A172 (cell line): ENCODE measurements at places on chromosomes 13 and 19.
A peak's percentile ranks its signal among the peaks of the same experiment; 100 is the strongest.

GRCh38 chr19:979318-979741 lies 4.8 kb upstream of the WDR18 start:
- DNase-seq, result no peak

DNA sequence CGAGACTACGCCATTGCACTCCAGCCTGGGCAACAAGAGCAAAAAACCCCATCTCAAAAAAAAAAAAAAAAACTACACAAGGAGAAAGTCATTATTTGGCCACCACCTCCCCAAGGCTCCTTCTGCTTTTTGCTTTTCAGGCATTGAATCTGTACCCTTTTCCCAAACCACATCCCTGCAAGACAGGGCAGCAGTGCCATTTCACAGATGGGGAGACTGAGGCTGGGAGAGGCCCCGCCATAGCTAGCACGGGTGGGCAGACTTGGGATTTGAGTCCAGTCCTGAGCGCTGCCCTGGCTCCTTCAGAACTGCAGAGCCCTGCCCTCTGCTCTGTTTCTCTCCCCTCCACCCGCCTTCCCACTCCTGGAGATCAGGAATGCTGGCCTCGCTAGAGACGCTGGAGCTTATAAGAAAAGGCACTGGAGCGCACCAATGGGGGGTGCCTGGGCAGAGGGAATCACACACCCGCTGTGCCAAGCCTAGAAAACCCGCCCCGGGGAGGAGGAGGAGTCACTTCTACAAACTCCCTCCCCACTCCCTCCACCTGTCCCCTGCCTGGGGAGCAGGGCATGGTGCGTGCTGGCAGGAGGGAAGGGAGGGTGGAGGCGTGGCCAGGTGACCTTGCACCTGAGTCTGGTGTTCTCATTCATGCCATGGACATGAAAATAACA lies 17.6 kb downstream of the TJP3 start:
- peak; percentile 48 for DNase-seq

- peak; percentile 85 for DNase-seq
Observed at GRCh38 chr19:31140717-31141116, 208.5 kb downstream of the TSHZ3 start.

DNA sequence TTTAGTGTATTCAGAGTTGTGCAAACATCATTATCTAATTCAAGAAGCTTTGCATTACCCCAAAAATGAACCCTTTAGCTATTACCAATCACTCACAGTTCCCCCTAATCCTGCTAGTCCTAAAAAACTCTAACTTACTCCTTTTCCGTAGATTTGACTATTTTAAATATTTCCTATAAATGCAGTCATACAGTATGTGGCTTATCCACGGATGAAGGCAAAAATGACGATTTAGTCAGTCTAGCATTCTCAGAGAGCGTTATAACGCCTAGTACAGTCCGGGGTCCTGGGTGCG lies 587 bp upstream of the ZNF383 start:
- DNase-seq, result no peak

DNA sequence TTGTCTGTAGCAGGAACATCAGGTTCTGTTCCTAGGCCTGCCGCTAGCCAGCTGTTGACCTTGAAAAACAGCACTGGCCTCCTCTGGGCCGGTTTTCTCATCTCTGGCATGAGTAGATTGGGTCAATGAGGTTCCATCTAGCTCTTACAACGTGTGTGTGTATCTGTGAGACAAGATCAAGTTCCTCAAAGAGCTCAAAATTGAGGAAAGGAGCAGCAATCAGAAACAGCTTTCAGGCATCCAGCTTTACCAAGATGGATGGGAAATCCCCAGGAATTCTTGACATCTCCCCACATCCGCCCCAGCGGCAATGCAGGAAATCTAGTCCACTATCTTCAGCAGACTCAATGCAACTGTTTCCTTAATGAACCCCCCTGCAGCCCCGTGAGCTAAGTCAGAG lies 4.9 kb downstream of the FLT1 start:
- peak; percentile 46 for DNase-seq

GRCh38 chr19:56333506-56333905 lies 18.9 kb upstream of the ZSCAN5A start:
- peak; percentile 69 for DNase-seq

GRCh38 chr13:26498656-26499601 lies 58.6 kb upstream of the WASF3 start:
- peak; percentile 20 for DNase-seq

DNA sequence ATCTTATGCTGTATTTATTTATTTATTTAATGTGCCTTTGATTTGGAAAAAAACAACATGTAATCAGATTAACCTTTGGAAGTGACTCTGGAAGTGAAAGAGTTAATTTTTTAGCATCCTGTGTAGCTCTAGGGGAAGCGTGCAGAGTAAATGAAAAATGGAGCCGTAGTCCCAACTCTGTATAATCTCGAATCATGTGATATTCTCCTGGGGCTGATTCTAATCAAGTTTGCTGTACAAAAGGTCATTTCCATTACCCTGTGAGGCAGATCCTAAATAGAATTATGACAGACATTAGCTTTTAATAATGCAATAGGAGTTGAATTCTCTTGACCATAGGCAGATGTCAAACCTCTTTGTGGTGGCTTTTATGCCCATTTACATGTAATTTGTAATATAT lies 238.6 kb upstream of the CSNK1A1L start:
- no peak for DNase-seq

DNA sequence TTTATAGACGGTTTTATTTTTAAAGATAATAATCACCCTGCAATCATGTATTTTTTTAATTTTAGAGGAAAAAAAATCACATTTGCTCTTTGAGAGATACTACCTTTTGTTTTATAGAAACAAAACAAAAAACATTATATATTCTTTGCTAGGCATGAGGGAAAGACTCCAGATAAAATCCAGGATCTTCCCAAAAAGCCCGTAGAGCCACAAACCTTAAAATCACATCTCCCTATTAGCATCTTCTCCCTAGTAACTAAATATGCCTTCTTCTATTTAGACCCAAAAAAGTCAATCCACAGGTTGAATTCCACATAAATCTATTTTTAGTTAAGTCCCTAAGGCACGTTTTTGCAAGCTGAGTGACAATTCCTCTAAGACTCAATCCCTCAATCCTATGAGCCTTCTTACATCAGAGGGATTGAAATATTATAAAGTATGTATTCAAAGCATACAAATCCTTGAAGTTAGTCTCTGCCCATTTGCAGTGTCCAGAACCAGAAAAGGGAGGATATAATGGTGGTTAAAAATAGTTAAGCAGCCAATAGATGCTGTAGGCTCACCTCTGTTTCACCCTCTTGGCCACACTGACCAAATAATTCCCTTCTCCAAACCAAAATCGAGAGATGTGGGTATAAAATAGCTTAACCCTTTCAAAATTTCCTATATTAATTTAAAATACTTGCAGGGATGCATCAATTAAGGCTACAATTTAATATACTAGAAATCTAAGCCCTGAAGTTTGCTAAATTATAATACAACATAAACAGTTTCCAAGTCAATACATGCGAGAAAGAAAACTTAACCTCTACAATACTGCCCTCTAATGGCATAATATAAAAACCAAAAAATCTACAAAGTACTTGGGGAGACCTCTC lies 64.0 kb downstream of the SERP2 start:
- DNase-seq, result peak; percentile 54

GRCh38 chr19:10417541-10418234 lies 2.6 kb upstream of the PDE4A start:
- DNase-seq, result no peak

- DNase-seq, result no peak
Observed at GRCh38 chr13:99585609-99586008, 84.3 kb downstream of the TM9SF2 start.

DNA sequence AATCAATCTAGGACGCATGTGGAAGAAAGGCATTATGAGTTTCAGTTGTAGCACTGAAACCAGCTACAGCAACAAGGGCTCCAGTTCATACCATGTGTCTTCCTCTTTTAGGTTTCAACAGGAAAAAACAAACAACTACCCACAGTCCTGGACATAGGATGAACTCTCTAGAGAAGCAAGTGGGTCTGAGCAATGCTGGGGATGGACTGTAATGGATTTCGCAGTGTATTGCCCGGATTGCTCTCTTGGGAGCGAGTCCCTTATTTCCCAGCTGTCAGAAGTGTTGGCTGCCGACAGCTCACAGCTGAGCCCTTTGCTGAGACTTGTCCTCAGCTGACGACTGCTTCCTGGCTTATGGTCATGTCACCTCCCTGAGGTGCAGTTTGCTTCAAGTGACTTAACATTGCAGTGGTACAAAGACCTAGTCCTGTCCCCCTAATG lies 12.1 kb upstream of the MYCBP2 start:
- no peak for DNase-seq

- DNase-seq, result no peak
Observed at GRCh38 chr13:113612607-113613006, 28.1 kb downstream of the TFDP1 start.

GRCh38 chr13:43475140-43475539 lies 311.6 kb downstream of the ENOX1 start:
- DNase-seq, result no peak

GRCh38 chr13:79225487-79226232 lies 180.4 kb downstream of the RBM26 start:
- DNase-seq, result no peak

- DNase-seq, result peak; percentile 61
Observed at GRCh38 chr19:3440082-3440481, 40.2 kb downstream of the SMIM24 start.

GRCh38 chr13:73278186-73278585 lies 219.4 kb downstream of the KLF5 start:
- DNase-seq, result no peak

GRCh38 chr19:55641426-55642152 lies 787 bp downstream of the ZNF580 start:
- DNase-seq, result no peak

DNA sequence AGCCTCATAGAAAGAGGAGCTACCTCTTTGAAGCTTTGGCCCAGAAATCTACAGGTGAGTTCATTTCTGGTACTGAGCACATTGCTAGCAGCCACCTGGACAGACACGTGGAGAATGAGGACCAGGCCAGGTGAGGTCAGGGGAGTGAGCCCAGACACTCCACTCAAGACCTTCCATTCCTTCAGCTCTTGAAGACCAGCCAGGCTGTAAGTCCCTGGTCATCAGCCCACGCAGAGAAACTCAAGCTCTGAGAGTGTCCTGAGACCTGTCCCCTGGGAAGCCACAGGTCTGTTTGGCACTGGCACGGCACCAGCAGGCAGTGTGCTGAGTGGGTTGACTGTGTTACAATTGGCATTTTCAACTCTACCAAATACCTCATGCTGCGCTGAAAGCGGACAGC lies 27.4 kb downstream of the C13orf42 start:
- DNase-seq, result no peak

DNA sequence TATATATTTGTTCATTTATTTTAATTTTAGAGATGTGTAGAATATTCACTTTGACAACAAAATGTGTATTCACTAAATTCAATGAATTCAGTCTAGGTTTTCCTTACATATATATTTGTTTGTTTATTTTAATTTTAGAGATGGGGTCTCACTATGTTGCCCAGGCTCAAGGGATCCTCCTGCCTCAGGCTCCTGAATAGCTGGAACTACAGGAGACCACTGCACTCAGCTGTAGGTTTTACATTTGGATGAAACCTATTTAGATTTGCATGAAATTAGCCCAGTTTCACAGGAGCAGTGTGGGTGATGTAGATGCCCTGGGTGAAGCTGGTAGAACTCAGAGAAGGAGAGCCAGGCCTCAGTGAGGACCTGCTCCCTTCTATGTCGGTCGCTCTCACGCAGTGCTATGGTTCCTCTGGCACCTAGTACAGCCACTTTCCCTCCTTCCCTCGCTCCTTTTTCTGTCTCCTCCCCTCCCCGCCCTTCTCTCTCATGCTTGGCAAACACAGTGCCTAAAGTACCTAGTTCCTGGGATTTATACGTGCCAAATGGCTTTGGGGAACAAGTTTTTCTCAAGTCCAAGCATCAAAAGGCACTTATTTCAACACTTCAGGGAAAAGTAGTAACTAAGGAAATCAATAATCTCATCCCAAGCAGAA lies 14.7 kb upstream of the HMGB1 start:
- no peak for DNase-seq

DNA sequence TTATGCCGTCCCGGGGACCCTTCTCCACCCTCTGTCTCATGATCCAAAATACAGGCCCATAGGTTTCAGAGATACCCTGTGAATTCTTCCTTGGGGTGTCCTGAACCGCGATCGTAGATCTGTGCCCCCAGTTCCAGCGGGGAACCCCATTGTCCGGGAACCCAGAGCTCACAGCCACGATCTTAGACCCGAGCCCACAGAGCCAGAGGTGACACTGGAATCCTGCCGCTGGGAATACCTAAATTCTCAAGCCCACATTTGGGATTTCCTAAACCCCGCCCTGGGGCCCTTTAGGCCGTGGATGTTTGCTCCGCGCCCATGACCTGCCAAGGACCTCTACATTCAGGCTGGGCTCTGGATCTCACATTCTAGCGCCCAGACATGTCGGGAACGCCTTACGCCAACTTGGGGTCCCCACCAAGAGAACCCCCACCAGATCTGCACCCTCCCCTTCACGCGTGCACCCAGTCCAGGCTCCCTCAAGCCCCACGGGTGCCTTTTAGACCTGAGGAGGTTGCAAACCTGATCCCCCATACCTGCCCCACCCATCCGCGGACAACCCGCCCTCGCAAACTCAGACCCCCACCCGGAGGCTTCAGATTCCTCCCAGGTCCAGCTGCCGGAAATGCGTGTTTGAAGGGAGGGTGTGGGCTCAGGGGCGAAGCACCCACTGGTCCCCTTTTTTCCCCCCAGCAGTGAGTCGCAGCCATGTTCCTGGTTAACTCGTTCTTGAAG lies 605 bp downstream of the CAPNS1 start:
- DNase-seq, result peak; percentile 53

DNA sequence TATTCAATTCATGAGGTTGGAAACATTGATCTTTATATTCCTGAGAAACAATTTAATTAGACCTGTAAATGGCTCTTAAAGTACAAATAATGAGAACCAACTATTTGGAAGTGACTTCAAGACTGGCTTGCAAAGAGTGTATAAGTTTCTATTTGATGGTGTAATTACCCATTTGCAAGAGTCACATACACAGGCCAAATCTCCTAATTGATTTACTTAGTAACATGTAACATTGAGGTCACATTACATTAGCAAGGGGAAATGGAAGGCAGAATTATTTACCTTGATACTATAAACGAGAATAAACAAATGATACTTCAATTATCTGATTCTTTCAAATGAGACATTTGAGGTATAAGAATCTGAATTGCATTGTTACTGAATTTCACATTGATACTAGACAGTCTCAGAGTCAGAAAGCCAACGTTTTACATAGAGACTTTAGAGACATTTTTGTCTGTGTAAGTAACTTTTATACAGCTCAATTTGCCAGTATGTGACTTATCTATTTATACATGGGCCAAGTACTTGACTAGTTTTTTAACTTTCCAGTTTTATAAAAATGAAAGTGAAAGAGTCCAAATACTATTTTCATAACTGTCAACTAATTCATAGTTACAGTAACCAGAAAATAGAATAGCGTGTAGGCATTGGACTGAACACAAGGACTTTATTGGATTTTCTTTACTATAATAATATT lies 95.6 kb upstream of the RFC3 start:
- DNase-seq, result no peak

GRCh38 chr19:39328046-39328705 lies 7.5 kb upstream of the LRFN1 start:
- DNase-seq, result peak; percentile 57

- DNase-seq, result peak; percentile 4
Observed at GRCh38 chr13:51928231-51928630, 66.5 kb downstream of the CCDC70 start.
